ENCODE measurements at places on chromosomes 3 and 15.

- DNase-seq = no peak
Measured at GRCh38 chr15:101610611-101611000, 41.6 kb downstream of the TM2D3 start.

DNA sequence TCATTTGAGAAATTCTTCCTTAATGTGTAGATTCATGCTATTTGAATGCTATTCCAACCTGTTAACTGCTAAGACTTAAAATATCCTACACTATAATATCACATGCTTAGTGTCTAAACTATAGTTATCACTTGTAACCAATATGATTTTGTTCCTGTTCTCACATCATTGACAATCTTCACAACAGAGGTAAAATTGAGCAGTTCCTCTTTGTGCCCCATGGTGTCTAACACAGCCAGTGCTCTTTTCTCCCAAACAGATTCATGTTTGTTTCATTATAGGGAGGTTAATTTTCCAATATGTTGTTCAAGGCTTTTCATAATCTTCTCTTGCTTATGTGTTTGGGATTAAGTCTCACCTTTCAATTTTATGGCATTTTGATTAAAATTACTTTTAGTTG is 591.1 kb downstream of the ZPLD1 start:
- DNase-seq = no peak

DNA sequence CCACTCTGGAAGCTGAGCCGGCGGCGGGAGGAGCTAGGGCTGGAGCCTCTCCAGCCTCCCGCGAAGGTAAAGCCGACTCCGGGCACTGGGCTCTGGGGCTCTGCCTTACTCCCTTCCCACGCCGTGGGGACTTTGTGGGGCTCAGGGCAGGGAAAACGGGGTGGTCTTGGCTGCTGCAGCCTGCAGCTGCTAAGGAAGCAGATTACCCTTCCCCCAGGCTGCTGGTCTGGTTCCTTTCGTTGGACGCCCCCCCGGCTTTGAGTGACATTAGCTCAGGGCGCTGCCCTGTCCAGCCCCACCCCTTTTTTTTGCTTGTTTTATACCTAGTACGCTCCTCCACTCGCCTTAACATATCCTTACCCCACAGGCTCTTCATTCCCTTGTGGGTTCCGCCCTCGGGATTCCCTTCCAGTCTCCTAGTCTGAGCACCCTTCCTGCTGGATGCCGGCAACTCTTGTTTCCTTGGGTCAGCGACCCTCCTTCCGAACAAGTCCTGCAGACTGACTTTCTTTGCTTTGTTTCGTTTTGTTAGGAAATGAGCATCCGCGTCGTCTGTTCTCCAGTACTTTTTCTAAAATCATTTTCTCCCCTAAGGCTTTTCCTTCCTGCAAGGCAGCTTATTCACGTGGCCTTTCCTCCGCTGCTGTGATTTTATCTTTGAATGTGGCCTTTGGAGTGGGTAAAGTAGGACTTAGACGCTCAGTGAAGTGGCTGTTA is 551 bp downstream of the DNAJC13 start:
- DNase-seq = peak; percentile 65

DNA sequence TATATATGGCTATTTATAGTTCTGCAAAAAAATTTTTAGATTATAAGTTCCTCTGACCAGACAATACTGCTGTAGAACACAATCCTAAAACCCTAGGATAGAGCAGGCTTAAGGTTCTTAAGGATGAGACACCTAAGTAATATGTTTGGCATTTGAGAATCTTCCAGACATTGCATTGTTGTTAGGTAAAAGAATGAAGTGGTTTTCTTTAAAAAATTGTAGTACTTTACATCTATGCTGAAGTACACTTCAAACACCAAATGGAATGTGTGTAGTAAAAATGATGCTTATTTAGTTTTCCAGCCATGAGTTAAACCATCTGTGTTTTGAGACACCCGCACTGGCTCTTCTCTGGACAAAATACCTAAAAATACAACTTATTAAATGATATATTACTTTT is 857.7 kb downstream of the OTOL1 start:
- DNase-seq = no peak

DNA sequence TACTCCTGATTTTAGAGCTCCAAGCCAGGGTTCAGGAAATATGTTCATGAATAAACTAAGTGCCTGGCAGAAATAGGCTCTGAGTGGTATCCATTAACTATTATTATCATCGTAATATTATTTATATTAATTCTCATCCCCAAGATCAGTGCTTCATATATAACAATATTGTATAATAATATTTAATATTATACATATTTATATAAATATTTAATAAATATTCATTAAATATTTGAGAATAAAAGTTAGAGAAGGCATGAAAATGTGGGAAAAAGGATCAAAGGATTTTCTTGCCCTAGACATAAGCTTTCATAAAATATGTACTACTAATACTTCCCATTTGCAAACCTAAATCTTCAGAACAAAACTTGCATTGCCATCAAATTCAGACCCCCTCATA is 196.5 kb downstream of the ZMAT3 start:
- no peak for DNase-seq

DNA sequence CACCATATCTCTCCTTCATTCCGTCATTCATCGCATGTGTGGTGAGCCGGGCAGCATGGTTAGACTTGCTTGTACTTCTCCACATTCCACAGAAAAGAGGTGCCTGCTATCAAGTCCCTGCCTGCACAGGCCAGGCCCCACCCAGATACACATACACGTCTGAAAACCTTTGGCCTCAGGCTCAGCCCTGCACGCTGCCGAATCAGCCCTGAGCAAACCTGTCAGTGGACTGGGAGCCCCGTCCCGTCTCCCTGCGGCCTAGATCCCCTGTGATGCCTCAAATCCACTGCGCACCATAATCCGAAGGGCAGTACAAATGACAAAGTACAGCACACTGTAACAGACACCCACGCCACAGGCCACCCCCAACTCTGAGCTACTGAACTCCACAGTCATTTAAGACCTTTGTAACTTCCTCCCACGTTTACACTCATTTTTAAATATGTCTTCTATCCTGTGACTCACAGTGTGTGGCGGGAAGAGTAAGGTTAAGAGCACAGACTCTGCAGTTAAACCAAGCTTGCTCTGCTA is 67.1 kb downstream of the MB21D2 start:
- DNase-seq = peak; percentile 60

GRCh38 chr3:10889206-10889960 is 73.4 kb downstream of the SLC6A11 start:
- no peak for DNase-seq

DNA sequence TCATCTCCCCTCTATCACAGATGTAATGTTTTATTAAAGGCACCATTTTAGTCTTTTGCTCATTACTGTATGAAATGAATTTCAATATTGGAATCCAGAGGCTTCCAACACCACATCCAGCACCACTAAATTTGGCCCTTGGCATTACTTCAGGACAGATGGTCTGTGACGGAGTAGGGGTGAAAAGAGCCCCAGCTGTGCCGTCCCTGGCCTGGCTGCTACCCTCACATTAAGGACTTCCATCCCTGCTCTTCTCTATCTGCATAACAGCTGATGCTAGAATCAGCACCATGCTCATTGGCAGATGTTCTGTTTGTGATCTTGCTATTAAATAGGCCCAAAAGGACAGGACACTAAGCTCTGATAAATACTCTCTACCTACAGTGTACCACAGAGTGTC is 152.9 kb downstream of the IL1RAP start:
- no peak for DNase-seq

DNA sequence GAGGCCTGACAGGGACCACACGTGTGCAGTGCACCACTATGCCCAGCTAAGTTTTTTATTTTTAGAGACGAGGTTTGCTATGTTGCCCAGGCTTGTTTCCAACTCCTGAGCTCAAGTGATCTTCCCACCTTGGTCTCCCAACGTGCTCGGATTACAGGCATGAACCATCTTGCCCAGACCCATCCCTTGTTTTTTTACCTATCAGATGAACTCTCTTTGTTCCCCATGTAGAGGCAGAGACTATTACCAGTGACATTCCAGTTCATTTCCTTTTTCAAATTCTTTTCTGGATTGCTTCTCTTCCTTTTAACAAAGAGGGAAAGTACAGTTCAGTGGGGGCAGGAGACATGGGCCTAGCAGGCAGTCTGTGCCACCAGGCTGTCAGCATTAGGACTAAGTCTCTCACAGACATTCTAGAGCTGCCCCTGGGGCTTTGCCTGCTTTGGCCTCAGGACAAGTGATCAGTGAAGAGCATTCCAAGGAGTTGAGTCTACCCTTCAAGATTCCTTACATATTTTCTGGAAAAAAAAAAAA is 103.5 kb upstream of the SLC7A14 start:
- DNase-seq = no peak

DNA sequence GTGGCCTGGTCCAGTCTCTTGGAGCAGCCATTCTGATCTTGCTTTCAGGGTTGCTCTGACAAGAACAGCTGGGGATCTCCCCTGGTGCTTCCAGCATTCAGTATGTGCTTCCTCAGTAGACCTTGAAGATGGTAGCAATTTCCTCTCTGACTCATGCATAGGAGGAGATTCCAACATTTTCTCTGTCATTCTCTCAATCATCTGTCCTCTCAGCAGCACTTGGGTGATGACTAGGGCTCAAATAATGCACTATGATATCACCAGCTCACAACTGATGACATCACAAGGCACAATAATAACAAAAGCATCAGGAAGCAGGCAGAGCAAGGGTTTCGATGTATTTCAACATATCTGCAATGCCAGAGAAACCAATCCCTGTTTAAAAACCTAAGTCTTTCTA is 52.7 kb downstream of the NFKBIZ start:
- no peak for DNase-seq

GRCh38 chr3:171838218-171838720 is 4.9 kb upstream of the TMEM212 start:
- DNase-seq = no peak

DNA sequence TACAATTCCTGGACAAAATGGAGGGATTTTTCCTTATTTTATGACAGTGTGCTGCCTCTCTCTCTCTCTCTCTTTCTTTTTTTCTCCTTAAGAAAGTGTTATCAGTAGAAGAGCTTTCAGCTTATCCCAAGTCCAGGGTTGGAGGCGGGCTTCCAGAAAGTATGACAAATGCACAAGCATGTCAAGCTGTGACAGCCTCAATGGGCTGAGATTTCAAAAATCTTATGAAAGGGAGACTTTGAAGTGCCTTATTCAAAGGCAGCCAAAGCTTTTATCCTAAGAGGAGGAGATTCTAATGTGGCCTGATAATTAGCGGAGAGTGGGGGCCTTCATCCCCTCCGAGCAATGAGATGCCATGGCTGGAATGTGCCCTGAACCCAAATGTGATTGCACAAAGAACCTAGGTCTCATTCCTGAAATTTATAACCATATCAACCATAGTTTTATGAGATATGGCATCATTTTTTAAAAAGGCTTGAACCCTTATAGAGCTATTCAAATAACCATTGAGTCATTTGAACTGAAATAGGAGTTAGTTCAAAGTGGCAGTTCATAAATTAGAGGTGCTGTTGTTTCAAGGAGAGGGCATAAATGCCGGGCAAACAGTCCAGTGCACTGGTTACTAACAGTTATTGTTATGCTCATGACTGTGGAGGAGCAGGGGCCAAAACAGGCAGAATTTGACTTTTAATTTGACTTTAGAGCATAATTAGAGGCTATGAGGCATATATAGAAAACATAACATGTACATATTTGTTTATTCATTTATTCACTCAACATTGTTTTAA is 261.6 kb upstream of the THRB start:
- DNase-seq = no peak

DNA sequence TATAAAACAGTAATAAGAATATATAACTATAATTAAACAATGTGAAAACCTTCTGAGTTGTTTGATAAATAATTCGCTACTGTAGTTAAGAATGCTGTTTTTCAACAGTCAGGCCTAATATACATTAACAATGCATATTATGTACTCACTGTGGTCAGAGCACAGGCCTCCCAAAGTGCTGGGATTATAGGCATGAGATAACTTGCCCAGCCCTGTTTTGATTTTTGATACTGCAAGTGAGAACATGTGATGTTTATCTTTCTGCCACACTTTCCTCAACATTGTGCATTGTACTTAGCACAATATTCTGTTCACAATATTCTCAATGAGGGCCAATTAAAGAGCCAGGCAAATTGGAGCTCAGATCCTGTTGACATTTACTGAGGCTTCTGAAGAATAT is 274.5 kb upstream of the RARB start:
- no peak for DNase-seq

Data from stimulated activated CD8-positive, alpha-beta memory T cell treated with anti-CD3 and anti-CD28 coated beads, Interleukin-4, amount 100 ng/mL, for 48 hours (primary cell).